ENCODE measurements at places on chromosomes 6 and 20.

GRCh38 chr20:5835321-5835821, 85.2 kb downstream of the SHLD1 start:
- DNase-seq, result no peak

DNA sequence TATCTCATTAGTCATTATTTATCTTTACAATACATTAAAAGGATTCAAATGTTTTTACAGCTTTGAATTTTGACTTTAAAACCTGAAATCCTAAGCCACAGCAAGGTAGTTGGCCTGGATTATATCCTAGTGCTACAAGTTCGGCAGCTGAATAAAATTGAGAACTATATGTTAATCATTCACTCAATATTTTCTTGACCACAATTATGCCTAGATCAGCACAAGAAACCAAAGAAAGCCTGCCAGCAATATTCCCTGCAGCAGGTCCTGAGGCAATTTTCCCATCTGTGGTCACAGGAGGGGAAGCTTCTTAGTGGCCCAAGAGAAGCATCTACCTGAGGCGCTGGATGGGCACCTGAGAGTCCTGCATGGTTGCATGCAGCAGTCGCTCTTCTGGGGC, 183.5 kb downstream of the GMDS start:
- no peak for DNase-seq

- DNase-seq, result no peak
Observed at GRCh38 chr6:13870214-13870830, 54.4 kb upstream of the RNF182 start.

GRCh38 chr6:170080169-170080827, 210.6 kb downstream of the DLL1 start:
- DNase-seq, result no peak

GRCh38 chr20:20894280-20894679, 181.8 kb upstream of the RALGAPA2 start:
- no peak for DNase-seq

- no peak for DNase-seq
Observed at GRCh38 chr20:25081065-25081729, 744 bp downstream of the VSX1 start.

- no peak for DNase-seq
Observed at GRCh38 chr20:40416274-40416673, 272.8 kb downstream of the MAFB start.

GRCh38 chr6:55868771-55869479, 6.5 kb downstream of the BMP5 start:
- no peak for DNase-seq

DNA sequence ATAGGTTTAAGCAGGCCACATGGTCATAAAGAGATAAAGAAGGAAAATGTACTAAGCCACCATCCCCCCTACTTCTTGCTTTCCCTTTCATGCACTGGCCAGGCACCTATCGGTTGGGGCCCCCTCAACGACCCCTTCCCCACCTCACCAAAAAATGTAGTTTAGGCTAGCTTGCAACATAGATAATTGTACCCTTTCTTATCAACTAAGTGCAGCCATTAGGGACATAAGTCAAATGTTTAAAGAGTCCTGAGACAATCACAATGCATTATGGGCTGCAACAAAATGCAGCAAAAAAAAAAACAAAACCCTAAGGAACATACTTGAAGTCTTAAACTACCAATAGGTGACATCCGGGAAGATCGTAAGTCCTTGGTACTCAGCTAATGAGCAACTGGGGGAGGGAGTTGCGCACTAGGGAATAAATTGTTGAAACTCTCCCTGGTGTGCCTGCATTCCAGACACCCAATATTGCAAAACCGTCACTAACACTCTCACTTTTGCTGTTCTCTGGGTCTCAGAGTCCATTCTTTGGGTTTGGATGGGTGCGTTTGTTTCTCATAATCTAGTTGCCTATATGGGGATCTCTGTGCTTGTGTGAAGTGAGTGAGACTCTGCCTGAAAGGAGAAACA, 12.4 kb upstream of the HLA-G start:
- no peak for DNase-seq

GRCh38 chr20:31569163-31570020, 35.7 kb upstream of the ID1 start:
- peak; percentile 56 for DNase-seq

DNA sequence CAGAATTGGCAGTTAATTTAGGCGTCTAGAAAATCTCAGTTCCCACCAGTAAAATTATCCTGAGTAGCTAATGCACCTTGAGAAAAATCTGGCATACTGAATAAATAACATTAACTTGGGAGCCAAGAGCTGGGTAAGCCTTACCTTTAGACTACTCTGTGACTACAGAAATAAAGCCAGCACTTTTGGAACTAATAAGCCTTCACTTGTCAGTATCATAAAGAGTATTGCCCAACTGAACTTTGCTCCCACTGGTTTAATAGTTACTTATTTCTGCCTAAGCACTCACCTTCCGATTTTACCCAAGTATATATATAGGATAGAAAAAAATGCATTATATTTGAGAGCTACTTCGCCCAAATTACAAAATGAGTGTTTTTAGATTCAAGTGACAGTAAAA, 10.7 kb downstream of the FAM8A1 start:
- no peak for DNase-seq

GRCh38 chr6:5208057-5208456, 52.7 kb downstream of the LYRM4 start:
- no peak for DNase-seq

GRCh38 chr20:30610751-30611150, 646.7 kb upstream of the DEFB115 start:
- no peak for DNase-seq

DNA sequence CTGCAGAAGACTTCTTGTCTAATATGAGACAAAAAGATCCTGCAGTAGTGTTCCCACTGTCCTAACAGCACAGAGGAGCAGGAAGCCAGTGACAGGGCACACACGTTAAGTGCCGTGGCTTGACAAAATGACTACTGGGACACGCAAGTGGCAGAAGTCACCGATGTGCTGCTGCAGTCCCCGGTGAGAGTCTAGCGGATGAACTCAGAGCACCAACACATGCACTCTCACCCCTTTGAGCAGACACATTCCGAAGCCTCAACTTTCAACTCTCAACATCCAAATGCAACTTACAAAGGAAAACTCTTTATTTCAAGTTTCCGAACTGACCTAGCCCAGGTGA, 898 bp downstream of the LAMA4 start:
- DNase-seq, result no peak

DNA sequence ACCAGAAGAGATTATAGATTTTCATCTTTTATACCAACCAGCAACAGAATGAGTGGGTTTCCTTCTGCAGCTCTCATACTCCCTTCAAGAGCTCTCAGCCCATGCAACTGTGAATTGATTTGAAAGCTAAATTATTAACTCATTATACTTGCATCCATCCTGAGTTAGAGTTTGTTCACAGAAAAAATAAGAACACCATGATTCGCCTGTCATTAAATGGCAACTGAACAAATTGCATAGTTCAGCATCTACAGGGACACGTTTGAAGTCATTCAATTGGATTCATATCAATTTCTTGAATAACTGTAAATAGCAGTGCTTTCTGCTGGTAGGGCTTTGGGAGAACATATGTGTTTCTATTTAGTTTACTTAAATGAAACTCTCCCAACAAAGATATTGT, 65.7 kb downstream of the NKAIN2 start:
- no peak for DNase-seq

DNA sequence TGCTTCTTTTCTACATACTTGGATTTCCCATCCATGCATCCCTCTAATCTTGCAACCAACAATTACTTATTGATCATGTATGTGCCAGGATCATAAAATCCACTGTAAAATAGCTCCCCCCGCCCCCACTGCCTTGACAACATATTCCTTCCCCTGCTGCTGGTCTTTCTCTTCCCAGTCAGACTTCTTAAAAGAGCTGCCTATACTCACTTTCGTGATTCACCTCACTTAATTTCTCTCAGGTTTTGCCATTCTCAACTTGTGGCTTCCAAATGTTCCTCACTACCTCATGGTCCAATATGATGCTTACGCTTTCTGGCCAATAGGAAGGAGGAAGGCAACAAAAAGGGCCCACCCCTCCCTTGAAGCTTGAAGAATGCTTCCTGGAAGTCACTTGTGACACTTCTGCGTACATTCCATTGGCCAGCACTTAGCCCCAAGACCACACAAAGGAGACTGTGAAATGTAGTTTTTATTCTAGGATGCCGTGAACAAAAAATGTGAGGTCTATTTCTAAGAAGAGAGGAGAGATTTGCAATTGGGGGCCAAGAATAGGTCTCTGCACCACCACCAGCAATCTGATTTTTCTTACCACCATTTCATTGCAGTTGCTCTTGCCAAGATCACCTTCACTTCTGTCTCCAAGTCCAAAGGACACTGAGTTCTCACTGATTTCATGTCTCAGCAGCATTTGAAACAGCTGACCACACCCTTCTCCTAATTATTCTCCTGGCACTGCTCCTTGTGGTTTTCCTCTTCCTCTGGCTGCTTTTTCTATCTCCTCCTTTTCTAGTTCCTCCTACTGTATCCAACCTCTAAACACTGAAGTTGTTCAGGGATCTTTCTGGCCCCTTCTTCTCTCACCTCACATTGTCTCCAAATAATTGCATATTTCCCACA, 30.8 kb downstream of the CD164 start:
- DNase-seq, result no peak

DNA sequence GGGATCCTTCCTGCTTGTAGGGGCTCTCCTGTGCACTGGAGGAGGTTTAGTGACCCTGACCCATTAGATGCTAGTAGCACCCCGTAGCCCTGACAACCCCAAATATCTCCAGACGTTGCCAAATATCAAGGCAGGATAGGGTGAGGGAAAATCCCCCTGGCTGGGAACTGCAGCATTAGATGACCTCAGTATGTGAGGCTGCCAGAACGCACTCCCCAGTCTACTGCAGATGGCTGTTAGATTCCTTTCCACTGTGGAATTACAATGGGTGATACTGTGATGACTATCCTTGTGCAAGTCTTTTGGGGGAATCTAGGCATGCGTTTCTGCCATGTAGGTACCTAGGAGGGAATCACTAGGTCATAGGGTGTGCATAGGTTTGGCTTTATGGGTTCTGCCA, 226.3 kb upstream of the KCNG1 start:
- DNase-seq, result no peak

DNA sequence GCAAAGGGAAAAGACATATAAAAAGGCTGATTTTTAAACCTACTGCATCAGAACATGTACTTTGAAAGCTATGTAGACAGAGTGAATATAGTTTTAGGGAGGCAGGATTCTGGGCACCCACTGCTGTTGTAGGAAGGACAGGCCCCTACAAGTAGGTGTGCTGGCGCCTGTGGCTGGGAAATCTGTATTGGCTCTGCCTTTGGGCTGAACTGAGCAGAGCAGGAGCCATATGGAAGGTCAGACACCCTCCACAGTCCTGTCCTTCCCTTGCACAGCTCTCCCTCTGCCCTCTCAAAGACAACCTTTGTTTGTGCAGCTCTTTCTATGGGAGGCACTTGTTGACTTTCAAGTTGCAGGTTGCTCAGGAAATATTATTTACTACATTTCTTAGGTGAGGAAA, 18.4 kb upstream of the ULBP3 start:
- DNase-seq, result no peak

GRCh38 chr6:43604174-43604573, 24.9 kb downstream of the GTPBP2 start:
- no peak for DNase-seq
